ENCODE measurements at places on chromosomes 4 and X.

- DNase-seq: no peak
Observed at GRCh38 chr4:118773429-118773792, 62.5 kb downstream of the SEC24D start.

- DNase-seq: no peak
Observed at GRCh38 chrX:15177316-15177715, 92.6 kb downstream of the ASB9 start.

DNA sequence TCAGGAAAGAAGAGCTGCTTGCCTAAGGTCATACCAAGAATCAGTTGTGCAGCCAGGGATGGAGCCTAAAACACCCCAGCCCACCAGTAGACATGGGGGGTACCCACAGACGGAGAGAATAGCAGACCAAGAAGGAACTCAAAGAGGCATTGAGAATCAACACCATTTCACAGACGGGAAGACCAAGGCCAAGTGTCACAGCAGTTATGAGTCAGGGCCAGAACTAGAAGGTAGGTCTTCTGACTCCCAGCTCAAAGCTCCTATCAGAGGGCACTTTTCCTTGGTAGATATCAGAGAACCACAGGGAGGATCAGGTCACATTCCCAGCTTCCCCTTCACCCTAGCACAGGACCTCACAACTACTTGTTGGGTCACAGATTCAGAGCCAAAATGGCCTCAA is 14.5 kb downstream of the OTUD5 start:
- no peak for DNase-seq

DNA sequence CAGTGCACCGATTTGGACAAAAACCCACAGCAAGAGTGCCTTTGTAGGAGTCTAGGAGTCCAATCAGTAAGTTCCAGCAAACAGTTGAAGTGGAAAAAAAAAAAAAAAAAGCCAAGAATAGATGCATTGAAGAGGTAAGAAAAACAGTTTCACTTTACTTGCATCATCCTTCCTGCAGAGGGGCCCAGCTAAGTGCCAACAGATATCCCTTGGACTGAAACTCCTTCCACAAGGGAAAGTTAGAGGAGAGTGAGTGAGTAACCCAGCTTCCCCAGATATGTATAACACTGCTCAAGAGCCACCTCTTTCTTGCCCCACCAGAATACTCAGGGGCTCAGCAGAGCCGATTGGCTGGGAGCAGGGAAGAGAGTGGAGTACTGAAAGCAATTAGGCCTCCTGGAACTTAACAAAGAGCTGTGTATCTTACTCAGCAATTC is 617.7 kb upstream of the SMIM31 start:
- peak; percentile 39 for DNase-seq

GRCh38 chr4:120755864-120756263 is 166.7 kb downstream of the PRDM5 start:
- DNase-seq: no peak

DNA sequence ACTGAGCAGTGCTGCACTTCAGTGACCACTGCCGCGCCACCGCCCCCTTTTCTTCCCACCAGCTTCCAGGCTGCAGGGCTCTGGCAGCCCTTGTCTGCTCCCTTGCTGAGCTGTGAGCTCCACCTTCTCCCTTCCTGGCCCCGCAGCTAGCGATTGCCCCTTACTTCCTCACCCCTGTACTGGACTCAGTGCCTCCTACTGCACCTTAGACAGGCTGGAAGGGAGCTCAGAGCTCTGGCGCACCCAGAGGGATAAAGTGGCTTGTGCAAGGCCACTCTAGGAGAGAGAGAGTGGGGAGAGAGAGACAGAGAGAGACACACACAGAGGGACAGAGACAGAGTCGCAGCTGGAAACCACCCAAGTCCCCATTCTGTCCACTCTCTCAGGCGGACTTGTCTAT is 6.0 kb downstream of the RASL11B start:
- no peak for DNase-seq

DNA sequence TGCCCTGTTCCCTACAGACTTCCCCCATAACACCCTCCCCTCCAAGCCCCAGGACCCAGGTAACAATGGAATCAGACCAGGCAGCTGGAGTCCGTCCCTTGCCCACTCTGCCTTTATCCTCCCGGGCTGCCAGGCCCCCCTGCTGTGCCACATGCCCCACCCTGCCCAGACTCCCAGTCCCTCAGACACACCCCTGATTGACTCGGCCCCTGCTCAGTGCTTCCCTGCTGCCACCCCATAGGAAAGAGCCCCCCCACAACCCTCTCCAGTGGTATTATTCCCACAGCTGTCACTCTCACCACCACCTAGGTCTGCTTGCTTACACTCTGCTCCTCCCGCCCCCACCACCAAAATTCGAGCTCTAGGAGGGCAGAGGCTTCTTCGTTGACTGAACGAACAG is 4.7 kb upstream of the NAA10 start:
- no peak for DNase-seq

DNA sequence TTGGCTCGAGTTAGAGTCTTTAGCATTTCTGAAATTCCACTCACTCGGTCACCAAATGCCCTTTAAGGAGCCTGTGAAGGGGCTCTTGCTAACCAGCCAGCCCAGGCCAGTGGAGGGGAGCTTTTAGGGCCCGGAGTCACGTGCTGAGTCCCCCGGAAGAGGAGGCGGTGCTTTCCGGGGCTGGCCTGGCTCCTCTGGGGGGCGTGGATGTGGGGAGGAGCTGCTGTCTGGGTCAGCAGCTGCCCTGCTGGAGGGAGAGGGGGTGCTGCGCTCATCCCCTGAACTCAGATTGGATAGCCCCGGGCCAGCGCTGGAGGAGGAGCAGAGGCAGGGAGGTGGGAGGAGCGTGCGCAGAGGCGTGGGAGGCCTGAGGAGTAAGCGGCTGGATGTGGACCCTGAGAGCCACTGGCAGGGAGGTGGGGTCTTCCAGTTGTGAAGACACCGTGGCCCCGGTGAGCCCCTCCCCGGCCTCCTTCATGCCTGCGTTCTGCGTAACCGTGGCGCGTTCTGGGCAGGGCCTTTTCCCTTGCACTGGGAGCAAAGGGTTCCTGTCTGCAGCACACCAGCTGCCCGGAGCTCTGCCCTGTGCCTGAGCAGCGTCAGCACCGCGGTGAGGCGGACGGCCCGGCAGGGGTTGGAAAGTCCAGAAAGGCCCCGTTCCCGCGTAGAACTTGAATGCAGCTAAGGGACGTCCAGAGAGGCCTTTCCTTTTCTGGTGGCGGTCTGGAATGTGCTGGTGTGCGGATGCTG is 19.7 kb downstream of the MAEA start:
- DNase-seq: no peak

GRCh38 chrX:97123001-97123400 is 239.3 kb downstream of the RPA4 start:
- DNase-seq: no peak

DNA sequence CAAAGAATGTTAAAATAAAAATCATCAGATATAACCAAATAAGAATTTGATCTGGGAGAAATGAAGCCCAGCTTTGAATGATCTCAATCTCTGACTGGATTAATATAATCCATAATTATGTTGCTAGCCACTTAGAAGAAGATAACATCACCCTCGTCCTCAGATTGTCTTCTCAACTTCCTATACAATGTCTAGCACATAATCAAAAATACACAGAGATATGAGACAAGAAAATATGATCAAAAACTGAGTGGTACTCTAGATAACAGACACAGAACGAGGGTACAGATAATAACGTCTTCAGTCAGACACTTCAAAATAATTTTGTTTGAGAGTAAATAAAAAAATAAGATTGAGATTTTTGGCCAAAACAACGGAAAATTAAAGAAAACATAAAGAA is 47.1 kb downstream of the EVC2 start:
- DNase-seq: no peak

DNA sequence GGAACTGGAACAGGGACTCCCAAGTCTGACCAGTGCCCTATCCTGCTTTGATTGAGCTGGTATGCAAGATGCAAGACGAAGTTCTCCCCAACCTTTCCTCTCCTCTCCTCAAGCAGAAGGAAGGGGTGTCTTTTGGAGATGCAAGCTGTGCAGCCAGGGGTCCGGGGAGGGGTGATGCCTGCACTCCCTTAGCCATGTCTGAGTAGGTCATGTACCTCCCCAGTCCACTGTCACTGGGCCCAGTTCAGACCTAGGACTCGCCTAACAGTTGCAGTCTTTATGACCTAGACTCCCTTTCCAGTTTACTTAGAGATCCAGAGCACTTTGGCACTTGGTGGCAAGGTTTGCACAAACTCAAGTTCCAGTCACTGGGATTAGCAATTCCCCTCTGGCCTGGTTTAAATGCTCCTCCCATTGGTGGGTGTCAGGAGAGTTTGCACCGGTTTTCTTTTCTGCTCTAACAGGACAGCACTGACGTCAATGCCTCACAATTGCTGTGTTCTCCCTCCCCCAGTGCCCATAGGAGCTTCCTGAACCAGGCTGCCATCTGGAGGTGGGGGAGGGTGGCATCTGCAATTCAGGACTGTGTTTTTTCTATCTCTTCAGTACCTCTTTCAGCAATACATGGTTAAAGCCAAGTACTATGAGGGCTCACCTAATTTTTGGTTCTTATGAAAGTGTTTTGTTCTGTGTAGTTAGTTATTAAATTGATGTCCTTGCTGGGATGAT is 782.2 kb downstream of the ARAP2 start:
- peak; percentile 27 for DNase-seq

- DNase-seq: no peak
Observed at GRCh38 chr4:48910511-48910910, 3.9 kb upstream of the OCIAD2 start.

GRCh38 chr4:48913346-48913745 is 6.8 kb upstream of the OCIAD2 start:
- DNase-seq: no peak

DNA sequence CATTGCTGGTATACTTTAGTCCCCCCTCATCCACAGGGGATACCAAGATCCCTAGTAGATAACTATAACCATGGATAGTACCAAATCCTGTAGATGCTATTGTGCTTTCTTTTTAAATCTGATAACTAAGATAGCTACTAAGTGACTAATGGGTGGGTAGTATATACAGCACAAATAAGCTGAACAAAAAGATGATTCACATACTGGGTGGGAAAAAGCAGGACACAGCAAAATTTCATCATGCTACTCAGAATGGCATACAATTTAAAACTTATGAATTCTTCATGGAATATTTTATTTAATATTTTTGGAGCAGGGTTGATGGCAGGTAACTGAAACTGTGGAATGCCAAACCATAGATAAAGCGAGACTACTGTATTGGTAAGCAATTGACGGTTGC is 161.6 kb downstream of the IL15 start:
- no peak for DNase-seq

DNA sequence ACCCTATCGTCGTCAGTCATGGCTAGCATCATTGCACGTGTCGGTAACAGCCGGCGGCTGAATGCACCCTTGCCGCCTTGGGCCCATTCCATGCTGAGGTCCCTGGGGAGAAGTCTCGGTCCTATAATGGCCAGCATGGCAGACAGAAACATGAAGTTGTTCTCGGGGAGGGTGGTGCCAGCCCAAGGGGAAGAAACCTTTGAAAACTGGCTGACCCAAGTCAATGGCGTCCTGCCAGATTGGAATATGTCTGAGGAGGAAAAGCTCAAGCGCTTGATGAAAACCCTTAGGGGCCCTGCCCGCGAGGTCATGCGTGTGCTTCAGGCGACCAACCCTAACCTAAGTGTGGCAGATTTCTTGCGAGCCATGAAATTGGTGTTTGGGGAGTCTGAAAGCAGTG is 1.6 kb downstream of the ZCCHC12 start:
- no peak for DNase-seq

- no peak for DNase-seq
Observed at GRCh38 chr4:1086011-1086410, 27.4 kb downstream of the RNF212 start.

GRCh38 chrX:16606142-16606720 is 43.7 kb upstream of the S100G start:
- DNase-seq: no peak

GRCh38 chr4:111268769-111269414 is 646.0 kb upstream of the PITX2 start:
- peak; percentile 68 for DNase-seq

- no peak for DNase-seq
Observed at GRCh38 chrX:132623300-132623699, 134.5 kb upstream of the MBNL3 start.

All from MM.1S (cell line).